Sciatic nerve (tissue), 2 donors: ENCODE measurements at places on chromosomes 6 and 20. TPM values are rescaled to one million over a fixed set of nuclear protein-coding genes. Genes with fewer than 3 reads are reported as not detected.

- no peak for DNase-seq
These were observed 43.7 kb upstream of the GABRR1 start for GRCh38 chr6:89260832-89261231.

DNA sequence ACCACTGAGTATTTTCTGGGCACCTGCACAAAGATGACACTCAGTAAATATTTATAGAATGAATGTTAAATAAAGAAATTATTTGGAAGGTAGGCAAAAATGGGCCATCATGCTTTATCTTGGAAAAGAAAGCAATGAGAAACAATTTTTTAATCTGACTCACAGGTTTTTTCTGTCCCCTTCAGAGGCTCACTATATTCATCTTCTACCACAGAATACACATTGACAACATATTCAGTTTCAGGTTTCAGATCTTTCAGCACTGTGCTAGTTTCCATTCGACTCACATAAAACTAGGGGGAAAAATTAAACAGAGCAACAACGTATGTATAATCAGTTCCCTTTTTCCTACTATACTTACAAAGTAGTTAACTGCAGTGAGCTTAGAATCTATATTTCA is 58.3 kb downstream of the COL12A1 start:
- no peak for DNase-seq

DNA sequence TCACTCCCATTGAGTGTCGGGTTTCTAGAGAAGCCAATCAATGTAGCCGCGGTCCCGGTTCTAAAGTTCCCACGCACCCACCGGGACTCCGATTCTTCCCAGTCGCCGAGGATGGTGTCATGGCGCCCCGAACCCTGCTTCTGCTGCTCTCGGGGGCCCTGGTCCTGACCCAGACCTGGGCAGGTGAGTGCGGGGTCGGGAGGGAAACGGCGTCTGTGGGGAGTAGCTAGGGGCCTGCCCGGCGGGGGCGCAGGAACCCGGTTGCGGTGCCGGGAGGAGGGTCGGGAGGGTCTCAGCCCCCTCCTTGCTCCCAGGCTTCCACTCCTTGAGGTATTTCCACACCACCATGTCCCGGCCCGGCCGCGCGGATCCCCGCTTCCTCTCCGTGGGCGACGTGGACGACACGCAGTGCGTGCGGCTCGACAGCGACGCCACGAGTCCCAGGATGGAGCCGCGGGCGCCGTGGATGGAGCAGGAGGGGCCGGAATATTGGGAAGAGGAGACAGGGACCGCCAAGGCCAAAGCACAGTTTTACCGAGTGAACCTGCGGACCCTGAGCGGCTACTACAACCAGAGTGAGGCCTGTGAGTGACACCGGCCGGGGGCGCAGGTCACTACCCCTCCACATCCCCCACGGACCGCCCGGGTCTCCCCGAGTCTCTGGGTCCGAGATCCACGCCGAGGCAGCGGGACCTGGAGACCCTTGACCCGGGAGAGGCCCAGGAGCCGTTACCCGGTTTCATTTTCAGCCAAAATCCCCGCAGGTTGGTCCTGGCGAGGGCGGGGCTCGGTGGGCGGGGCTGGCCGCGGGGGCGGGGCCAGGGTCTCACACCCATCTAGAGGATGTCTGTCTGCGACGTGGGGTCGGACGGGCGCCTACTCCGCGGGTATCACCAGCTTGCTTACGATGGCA is 35.2 kb upstream of the HLA-G start:
- DNase-seq, result peak; percentile 82

DNA sequence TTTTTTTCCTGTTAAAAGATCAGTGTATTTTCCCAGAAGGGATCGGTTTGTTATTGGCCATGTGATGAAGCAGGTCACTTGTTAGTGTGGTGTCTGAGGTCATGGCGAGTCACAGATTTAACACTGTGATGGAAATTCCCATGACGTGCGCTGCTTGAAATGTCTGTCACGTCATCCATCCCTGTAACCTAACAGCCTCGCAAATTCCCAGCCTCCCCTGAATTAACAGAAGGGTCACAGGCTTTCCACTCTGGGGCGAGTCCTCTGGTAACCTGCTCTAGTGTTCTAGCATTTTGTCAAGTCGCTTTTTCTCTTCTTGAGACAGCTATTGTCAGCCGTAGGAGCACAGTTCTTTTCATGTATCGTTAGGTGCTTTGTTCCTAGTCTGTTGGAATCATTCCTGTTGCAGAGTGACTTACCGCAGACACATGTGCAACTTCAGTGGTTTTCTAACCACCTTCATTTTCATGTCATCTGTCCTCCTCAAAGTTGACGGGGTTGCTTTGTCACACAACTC is 137.2 kb downstream of the MAP3K4 start:
- no peak for DNase-seq

DNA sequence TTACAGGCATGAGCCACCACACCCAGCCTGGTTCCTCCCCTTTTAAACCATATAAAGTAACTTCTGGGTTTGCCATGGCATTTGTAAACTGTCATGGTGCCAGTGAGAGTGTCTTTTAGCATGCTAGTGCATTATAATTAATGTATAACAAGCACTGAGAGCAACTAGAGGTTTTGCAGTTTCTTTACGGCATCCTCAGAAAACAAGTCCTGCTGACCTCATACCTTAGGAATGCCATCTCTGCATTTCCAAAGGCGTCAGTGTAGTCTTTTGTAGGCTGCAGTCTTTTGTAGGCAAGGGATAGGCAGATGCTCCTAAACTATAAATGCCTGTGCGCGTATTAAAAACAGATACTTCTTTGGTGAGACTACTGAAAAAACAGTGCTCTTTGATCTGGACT is 75.0 kb upstream of the EZR start:
- no peak for DNase-seq

- DNase-seq, result no peak
These were observed 10.6 kb upstream of the TBC1D20 start for GRCh38 chr20:472889-473292.

RUNX2 gene
- 18.0 TPM for total RNA-seq
